Mammary epithelial cell (primary cell): ENCODE measurements at places on chromosomes 4 and X.

- peak; percentile 14 for DNase-seq
Measured at GRCh38 chr4:2842687-2843262, 869 bp upstream of the ADD1 start.

GRCh38 chr4:173436771-173437265, 37.9 kb upstream of the SCRG1 start:
- no peak for DNase-seq

GRCh38 chr4:81421346-81422218, 50.1 kb downstream of the RASGEF1B start:
- peak; percentile 59 for DNase-seq

DNA sequence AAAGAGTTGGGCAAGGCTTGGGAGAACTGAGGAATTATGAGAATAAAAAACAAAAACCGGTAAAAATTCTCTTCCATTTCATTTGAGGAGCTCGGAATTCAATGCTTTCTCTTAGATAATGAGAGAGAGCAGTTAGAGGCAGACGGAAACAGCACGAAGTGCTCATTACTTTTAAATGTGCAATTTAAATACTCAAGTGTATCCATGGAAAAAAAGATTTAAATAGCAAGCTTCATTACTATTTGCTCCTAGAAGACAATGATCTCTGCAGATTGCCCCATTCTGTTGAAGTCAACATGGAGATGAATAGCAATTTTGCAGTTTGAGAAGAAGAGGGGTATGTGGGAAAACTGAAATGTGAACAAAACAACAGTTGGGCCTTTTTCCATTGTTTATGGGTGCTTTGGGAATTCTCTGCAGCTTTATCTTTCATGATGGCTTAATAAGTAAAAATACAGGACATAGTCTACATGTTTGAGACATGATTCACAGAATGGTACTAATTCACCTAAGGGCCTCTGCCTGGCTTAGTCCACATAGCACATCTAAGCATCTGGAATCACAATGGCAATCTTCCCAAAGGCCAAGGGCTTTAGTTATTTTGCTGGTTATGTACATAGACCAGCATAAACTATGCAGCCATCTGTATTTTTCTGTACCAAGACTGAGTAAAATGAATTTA, 512.7 kb upstream of the FAT1 start:
- DNase-seq, result peak; percentile 39

GRCh38 chr4:103272174-103272573, 74.0 kb upstream of the CENPE start:
- no peak for DNase-seq

DNA sequence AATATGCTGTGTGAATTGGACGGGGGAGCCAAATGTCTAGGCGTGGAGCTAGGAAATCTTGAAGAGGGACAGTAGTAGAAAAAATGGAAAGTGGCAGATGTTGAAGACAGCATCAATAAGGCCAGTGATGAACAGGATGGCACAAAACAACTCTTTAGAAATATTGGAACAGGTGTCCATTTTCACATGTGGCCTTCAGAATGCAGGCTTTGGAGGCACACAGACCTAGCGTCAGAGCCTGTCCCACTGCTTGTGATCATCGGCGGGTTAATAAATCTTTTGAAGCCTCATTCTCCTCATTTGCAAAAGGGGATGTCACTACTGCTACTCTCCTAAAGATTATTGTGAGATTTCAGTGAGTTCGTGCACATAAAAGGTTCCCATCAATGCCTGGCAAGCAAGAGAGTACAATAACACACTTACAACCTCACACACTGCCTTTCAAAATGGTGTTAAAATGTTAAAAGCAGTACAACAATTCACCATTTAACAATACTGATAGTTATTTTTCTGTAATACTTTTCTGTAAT, 2.4 kb downstream of the PDLIM3 start:
- no peak for DNase-seq

DNA sequence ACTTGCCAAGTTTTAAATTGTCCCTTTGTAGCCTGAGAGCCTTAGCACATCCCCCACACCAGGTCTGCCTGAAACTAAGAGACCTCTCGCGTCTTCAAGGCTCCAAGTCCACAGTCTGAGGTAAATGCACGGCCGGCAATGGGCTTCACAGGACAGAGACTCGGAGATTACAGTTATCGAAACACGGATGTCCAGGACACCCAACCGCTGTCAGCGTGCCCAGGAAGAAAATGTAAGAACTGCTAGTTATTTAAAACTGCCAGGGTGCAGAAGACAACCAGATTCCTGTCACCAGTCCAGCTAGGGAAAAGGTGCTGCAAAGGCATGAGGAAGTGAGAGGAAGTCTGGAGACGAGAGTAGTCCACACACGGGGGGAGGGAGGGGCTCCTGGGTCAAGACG, 28.9 kb downstream of the ZNF827 start:
- DNase-seq, result no peak

DNA sequence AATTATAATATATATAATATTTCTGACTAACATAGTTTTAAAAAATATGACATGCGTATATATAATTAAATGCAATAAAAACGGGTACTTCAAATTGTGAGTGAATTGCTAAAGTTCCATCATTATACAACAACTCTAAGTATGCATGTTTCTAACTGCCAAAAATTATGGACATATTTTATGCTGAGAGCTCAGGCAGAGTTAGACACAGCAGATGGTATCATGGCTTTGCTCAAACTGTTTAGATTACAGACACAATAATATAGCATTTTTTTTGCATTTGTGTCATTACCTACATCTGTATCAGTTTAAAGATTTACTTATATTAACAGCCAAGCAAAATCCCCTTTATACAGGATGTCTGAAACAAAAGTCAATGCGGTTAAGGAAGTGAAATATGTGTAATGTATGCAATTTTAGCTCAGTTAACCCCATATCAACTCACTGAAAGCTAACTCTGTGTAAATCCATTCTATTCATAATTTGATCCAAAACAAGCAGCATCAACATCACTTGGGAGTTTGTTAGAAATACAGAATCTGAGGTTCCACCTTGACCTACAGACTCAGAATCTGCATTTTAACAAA, 119.1 kb upstream of the CNKSR2 start:
- no peak for DNase-seq

DNA sequence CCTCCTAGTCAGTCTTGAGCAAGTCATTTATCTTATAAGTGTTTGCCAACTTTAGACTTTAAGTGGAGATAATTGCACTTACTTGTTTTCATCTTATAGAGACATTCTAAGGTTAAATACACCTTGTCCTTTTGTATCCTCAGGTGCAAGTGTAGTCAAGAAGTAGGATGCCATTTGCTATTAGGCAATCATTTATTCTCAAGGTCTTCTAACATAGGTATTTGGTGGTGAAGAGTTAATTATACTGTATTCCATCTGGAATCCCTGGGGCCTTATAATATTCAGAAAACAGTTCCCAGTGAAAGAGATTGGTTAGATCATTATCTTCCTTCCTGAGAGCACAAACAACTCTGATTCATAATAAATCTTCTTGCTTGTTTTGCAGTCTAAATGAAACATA, 23.7 kb downstream of the SULT1E1 start:
- no peak for DNase-seq

- no peak for DNase-seq
Measured at GRCh38 chr4:96525898-96526297, 686.0 kb downstream of the PDHA2 start.

DNA sequence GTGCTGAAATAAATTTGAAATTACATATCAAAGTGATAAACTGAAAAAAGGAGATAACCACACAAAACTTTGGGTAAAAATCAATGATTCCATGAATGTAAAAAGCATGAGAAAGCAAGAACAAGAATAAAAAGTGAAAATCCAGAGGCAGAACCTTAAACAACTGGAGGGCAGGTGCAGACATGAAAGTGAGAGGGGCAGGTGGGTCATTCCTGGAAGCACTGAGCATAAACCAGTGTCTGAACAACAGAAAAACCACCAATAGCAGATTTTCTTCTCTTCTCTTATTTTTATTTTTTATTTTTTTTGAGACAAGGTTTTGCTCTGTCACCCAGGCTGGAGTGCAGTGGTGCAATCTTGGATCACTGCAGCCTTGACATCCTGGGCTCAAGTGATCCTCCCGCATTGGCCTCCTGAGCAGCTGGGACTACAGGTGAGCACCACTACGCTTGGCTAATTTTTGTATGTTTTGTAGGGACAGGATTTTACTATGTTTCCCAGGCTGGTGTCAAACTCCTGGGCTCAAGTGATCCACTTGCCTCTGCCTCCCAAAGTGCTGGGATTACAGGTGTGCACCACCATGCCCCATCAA, 46.8 kb upstream of the GPR78 start:
- no peak for DNase-seq

GRCh38 chr4:169015186-169015623, 5.2 kb upstream of the CBR4 start:
- no peak for DNase-seq

- peak; percentile 11 for DNase-seq
Measured at GRCh38 chrX:119398974-119399771, at the start of gene SLC25A43. Gene SLC25A43 (plus strand): TSS chrX:119399336. CDS start chrX:119399404, 68 bp downstream.

- DNase-seq, result peak; percentile 6
Measured at GRCh38 chr4:100189820-100190642, at the start of gene DDIT4L. Gene DDIT4L (minus strand): TSS chr4:100190468. CDS start chr4:100189983, 485 bp downstream.

GRCh38 chr4:184932343-184932742, 85.9 kb upstream of the HELT start:
- no peak for DNase-seq

- DNase-seq, result peak; percentile 6
Measured at GRCh38 chrX:120302434-120302833, 8.8 kb downstream of the TMEM255A start.

- peak; percentile 55 for DNase-seq
Measured at GRCh38 chr4:76067652-76068286, 6.7 kb upstream of the ART3 start.

- no peak for DNase-seq
Measured at GRCh38 chr4:106987311-106987710, 48.8 kb downstream of the DKK2 start.

GRCh38 chrX:66684196-66684595, 45.3 kb upstream of the EDA2R start:
- no peak for DNase-seq

DNA sequence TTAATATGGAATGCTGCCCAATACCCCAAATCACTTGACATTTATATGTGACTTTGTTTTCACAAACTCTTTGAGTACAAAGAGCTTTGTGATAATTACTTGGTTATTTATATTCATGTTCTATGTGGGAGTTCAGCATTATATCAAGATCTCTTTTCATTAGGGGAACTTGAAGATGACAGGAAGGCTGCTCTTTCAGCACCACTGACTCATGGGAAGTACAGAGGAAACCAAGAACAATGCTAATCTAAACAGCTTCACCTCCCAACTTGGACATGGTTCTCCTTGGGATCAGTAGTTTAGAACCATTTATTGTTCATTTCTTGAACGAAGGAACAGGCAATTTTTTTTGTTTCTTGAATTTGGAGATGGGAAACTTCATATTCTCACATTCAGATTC, 184.0 kb upstream of the AFF2 start:
- DNase-seq, result no peak

GRCh38 chr4:169159624-169160171, 111.1 kb downstream of the SH3RF1 start:
- peak; percentile 25 for DNase-seq

DNA sequence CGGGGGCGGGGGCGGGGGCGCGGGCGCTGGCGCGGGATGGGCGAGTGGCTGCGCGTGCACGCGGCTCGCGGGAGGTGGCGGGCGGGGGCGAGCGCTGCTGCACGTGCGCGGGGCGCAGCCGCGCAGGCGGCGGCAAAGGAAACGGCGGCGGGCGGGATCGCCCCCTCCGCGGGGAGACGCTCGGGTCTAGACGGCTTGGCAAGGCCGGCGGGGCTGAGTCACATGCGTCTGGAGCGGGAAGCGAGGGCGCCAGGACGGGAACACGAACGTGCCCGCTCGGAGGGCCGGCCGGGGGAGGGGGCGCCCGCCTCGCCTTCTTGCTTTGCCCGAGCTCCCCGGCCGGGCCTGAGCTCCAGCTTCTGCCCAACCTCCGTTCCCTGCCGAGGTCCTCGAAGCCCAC, 4.3 kb upstream of the HAUS7 start:
- no peak for DNase-seq

DNA sequence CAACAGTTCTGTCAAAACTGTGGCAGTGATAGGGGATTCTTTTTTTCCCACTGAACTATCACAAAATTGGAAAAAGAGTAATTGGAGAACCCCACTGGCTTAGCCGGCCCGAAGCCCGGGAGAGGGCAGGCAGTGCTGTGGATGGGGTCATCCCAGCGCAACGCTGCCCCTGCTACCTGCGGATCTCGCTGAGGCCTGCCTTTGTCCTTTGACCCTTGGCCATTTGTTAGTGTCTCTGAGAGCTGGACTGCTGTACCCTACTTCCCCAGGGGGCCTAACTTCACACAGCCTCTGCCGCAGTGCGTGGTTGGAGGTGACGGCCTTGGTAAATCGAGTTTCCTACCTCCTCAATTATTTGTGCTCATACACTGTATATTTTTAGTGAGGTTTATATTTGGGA, 43.0 kb upstream of the MSANTD1 start:
- DNase-seq, result no peak

DNA sequence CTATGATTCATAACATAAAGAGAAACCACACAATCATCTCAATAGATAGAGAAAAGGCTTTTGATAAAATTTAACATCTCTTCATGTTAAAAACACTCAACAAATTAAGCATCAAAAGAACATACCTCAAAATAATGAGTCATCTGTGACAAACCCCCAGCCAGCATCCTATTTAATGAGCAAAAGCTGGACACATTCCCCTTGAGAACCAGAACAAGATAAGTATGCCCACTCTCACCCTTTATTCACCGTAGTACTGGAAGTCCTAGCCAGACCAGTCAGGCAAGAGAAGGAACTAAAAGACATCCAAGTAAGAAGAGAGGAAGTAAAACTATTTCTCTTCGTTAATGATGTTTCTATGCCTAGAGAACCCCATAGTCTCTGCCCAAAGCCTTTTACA, 507.2 kb downstream of the PABPC4L start:
- no peak for DNase-seq

- no peak for DNase-seq
Measured at GRCh38 chr4:111720866-111721265, 424.4 kb upstream of the FAM241A start.

- peak; percentile 20 for DNase-seq
Measured at GRCh38 chrX:105191878-105192277, 28.6 kb downstream of the TEX13A start.

GRCh38 chr4:1061760-1062159, 50.3 kb downstream of the FGFRL1 start:
- no peak for DNase-seq

GRCh38 chr4:106830879-106831278, 205.2 kb downstream of the DKK2 start:
- DNase-seq, result no peak

- peak; percentile 56 for DNase-seq
Measured at GRCh38 chr4:1711571-1712215, 426 bp downstream of the SLBP start.

- no peak for DNase-seq
Measured at GRCh38 chrX:79080141-79080540, 64.3 kb upstream of the GPR174 start.
